ENCODE measurements at places on chromosomes 3 and 15.
A peak's percentile ranks its signal among the peaks of the same experiment; 100 is the strongest.

- no peak for DNase-seq
Observed at GRCh38 chr3:149705416-149705815, 46.9 kb downstream of the COMMD2 start.

DNA sequence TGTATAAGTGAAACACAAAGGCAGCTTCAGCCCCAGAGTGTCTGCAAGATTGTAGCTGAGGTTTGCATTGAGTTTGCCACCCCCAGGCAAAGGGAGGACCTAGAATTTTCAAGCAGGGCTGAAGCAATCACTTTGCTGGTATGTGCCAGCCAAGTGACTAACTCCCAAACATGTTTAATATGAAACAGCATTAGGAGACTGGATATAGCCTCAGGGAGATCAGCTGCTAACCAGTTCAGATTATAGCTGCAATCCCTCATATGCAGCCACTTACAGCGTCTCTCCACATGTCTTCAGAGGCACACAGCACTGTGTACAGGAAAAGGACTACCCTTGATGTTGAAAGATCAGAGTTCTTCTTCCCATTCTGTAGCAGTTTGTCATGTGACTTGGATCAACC is 38.4 kb upstream of the PPP2R3A start:
- no peak for DNase-seq

GRCh38 chr15:56984681-56985481 is 66.4 kb downstream of the TCF12 start:
- DNase-seq = peak; percentile 75

- no peak for DNase-seq
Observed at GRCh38 chr15:47477341-47477740, 240.0 kb upstream of the SEMA6D start.

GRCh38 chr3:139434764-139435307 is 41.5 kb downstream of the RBP2 start:
- DNase-seq = peak; percentile 33

DNA sequence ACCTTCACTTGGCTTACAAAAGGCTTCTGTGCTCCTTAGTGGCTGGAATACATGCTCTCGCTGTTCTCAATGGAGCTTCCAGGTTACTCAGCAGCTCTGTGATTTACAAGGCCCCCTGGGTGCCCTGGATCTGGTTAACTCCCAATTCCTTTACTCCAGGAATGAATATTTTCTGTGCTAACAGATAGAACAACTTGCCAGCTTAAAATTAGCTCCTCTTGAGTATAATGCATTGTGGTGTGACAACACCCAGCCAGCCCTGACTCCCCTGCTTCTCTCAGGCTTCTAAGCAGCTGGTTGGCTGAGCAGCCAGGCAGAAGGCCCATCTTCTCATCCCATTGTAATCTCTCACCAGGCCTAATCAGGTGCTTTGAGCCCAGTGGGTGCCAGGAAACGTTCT is 246.4 kb downstream of the ALCAM start:
- DNase-seq = no peak

DNA sequence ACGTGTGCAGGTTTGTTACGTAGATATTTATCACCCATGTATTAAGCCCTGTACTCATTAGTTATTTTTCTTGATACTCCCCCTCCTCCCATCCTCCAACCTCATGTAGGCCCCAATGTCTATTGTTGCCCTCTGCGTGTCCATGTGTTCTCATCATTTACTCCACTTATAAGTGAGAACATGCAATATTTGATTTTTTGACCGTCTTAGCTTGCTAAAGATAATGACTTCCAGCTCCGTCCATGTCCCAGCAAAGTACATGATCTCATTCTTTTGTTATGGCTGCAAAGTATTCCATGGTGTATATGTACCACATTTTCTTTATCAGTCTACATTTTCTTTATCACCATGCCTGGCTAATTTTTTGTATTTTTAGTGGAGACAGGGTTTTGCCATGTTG is 623.2 kb downstream of the SQOR start:
- DNase-seq = no peak

DNA sequence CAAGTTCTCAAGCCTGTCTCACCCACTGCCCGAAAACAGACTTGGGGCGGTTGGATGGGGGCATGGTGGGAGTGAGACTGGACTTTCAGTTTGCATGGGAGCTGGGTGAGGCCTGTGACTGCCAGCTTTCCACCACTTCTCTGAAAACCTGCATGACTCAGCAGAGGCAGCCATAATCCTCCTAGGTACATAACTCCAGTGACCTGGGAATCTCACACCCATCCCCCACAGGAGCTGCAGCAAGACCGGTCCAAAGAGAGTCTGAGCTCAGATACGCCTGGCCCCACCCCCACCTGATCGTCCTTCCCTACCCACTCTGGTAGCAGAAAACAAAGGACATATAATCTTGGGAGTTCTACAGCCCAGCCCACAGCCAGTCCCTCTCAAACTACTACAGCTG is 107.2 kb downstream of the NSMCE3 start:
- no peak for DNase-seq

All from kidney capillary endothelial cell (primary cell).